Femur (tissue), 1 donor: ENCODE measurements at places on chromosomes 13 and 19.

- DNase-seq = peak; percentile 85
Observed at GRCh38 chr19:3443840-3444694, 36.3 kb downstream of the SMIM24 start.

DNA sequence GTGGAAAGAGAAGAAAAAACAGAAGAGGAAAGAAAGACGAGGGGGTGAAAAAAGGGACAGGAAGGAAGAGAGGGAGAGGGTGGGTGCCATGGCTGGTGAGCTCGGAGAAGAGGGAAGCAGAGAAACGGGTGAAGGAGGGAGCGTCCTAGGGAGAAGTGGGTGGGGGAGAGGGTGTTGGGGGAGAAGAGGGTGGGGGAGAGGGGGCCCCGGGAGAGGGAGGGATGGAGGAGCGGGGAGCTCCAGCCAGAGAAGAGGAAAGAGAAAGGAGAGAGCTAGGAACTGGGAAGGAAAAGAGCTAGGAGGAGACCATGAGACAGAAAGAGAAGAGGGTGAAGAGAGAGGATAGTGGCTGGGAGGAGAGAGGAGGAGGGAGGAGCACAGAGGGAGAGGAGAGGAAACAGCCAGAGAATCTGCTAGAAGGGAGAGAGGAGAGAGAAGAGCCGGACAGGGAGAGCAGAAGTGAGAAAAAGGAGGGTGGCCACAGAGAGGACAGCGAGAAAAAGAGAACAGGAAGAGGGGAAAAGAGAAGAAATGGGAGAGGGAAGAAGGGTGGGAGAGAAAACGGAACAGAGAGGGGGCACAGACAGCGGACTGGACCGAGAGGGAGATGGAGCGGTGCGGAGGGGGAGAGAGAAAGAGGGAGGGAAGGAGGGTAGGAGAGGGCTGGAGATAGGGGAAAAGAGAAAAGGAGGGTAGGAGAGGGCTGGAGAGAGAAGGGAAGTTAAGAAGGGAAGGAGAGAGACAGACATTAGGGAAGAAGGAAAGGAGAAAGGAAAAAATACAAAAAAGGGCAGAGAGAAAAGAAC, 11.9 kb upstream of the GARIN5A start:
- no peak for DNase-seq

DNA sequence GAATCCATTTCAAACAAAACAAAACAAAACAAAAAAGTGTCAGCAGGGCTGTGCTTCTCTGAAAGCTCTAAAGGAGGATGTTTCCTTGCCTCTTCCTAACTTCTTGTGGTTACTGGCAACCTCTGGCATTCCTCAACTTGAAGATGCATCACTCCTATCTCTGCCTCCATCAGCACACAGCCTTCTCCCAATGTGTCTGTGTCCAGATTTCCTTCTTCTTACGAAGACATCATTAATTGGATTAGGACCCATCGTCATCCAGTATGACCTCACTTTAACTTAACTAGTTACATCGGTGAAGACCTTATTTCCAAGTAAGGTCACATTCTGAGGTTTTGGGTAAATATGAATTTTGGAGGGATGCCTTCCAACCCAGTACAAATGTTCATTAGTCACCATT, 33.8 kb upstream of the GTF2F2 start:
- DNase-seq = no peak

GRCh38 chr19:49564616-49565045, 15.7 kb downstream of the NOSIP start:
- no peak for DNase-seq

- no peak for DNase-seq
Observed at GRCh38 chr19:39826311-39826945, 7.5 kb downstream of the DYRK1B start.

- DNase-seq = no peak
Observed at GRCh38 chr19:18655173-18655844, 18.5 kb downstream of the KLHL26 start.

GRCh38 chr13:110285991-110286832, 20.7 kb downstream of the COL4A1 start:
- DNase-seq = no peak

DNA sequence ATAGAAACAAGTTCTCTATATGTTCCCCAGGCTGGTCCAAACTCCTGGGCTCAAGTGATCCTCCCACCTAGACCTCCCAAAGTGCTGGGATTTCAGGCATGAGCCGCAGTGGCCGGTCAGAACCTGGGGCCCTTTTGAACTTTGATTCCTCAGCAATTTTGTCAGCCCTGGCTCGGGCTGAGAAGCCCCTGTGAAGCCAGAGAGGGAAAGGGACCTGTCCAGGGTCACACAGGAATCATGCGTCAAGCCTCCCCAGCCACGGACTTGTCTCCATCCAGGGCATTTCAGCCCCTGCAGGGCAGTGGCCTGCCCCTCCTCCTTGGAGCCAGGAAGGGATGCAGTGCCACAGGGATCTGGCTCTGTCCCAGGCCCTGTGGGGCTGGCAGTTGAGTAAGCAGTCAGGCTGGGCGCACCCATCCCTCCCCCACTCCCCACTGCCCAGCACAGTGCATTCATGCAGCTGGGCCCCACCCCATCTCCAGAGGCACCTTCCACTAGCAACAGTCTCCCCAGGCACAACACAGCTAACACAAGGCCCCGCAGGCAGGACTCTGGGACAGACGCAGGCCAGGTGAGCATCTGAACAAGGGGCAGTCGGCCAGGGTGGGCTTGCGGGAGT, at the start of gene CAPS:
Gene CAPS, plus strand, starts transcription at position 516 of the 619 bp plus-strand sequence. CDS start 153 bp downstream, outside the sequence.
- no peak for DNase-seq

DNA sequence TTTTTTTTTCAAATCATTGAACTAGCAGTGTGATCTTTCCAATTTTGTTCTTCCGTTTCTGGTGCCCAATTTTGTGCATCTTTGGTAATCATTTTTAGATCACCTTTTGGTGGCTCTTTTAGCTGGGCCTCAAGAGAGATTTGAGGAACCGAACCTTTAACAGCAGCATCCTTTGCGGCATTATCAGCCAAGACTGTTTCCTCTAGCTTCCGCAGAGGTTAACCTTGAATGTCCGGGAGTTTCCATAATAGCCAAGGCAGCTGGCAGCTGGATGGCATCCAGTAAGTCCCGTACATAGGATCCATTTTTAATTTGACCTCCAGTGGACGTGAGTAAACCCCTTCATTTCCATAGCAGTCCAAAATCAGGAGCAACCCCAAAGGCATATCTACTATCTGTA, 9.6 kb downstream of the IRGC start:
- DNase-seq = no peak
